Dorsolateral prefrontal cortex (tissue), 122 donors: ENCODE measurements at places on chromosomes 16 and 17.

- DNase-seq: no peak
Measured at GRCh38 chr16:78930561-78930960, 670.0 kb downstream of the MAF start.

GRCh38 chr16:67677712-67678111 lies 11.1 kb downstream of the C16orf86 start:
- no peak for DNase-seq

DNA sequence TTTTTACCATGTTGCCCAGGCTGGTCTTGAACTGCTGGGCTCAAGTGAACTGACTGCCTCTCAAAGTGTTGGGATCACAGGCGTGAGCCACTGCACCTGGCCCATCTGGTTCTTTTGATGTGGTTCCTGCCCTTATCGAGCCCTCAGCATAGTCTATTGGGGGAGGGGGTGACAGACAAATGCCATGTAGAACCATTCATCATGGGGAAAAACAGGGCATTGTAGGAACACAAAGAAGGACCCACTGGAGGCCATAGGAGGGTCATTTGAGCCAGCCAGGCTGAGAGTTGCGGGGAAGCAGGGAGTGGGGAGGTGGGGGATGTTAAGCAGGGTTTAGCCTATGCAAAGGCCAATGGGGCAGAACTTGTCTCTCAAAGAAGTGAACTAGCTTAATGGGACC lies 11.9 kb downstream of the SEC14L5 start:
- DNase-seq: no peak

- peak; percentile 82 for DNase-seq
Measured at GRCh38 chr16:69890114-69890891, 60.8 kb upstream of the CLEC18A start.

DNA sequence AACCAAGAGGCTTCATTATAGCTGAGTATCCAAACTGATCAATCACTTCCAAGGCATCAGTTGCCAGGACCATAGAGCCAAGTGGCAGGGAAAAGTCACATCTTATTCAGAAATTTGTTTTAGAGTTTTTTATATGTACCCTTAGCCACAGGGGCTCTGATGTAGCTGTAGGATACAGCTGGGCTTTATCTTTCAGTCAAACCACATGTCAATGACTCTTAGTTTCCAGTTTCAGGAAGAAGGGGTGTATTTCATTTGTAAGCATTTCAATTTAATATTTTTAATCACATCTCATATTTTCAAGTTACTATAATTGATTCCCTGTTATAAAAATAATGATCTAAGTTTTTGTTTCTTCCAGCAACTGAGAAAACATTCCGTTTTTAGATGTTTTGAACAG lies 2.9 kb upstream of the FLCN start:
- DNase-seq: no peak

DNA sequence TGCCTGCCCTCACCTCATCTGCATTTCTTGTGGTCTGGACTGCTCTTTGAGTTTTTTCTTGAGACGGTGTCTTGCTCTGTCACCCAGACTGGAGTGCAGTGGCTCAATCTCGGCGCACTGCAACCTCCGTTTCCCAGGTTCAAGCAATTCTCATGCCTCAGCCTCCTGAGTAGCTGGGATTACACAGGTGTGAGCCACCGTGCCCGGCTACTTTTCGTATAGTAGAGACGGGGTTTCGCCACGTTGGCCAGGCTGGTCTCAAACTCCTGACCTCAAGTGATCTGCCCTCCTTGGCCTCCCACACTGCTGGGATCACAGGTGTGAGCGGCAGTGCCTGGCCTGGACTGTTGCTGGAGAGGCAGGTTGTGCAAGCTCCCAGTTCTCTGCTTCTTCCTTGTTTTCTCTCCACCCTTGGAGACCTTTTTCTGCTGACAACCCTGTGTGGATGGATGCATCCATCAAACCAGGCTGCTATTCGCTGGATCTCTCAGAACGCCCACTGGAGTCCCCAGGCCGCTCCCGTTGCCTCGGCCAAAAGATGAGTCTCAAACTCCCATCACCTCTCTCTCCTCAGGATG lies 22.7 kb upstream of the DBNDD1 start:
- DNase-seq: no peak

DNA sequence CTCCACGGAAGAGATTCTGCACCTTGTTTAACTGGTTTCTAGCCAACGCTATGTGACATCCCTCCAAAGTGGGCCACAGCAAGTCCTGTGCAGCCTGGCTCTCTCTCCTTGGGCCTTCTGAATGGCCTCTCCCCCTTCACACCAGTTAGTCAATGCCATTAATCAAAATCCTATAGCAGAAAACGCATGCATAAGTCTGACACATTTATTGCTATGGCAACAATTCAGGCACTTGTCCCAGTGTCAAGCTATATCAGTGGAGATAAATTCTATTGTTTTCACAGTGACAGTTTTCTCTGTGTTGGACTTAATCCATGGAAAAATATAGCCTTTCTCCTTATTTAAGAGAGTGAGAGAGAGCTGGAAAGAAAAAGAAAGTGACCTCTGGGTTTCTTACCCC lies 87.2 kb upstream of the TOX3 start:
- no peak for DNase-seq

DNA sequence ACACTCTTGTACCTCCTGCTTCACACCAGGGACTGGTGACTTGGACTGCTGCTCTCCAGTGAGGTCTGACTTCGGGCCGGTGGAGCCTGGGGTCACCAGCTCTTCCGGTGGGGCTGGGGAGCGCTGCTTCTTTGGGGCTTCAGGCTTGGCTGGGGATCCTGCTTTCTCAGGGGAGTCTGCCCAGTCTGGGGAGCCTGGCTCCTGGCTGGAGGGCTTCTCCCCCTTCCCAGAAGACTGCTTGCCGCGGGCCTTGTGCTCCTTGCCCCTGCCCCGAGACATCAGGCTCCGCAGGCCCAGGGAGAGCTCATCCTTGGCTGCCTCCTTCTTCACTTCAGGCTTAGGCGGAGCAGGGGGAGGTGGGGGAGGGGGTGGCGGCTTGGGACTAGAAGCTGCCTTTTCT lies 52.4 kb downstream of the MYO18A start:
- no peak for DNase-seq

DNA sequence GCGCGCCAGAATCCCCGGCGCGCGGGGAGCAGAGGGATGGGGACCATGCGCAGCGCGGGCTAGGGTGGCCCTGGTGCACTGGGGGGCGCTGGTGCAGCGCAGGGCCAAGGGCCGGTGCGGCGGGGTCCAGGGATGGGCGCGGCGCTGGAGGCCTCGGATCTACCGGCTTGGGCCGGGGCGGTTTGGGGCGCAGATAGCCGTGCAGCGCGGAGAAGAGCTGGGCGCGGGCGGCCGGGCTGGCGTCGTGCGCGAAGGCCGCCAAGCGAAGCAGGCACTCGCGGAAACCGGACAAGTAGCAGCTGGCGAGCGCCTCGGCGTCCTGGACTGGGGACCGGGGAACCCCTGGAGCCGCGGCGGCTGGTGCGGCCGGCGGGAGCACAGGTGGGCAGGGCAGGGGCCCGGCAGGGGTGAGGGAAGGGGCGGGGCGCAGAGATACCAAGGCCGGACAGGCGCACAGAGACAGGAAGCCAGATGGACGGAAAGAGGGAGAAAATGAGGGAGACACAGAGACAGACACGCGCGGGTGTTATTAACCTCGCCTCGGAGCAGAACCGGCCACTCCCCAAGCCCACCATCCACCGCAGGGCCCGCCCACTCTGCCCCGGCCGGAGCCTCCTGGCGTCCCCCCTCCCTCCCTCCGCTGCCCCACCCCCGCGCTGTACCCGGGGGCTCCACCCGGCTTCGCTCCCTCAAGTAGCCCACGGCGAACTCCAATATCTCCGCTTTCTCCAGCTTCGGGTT lies 2.1 kb downstream of the HES7 start:
- peak; percentile 72 for DNase-seq

- DNase-seq: no peak
Measured at GRCh38 chr16:49992825-49993224, 32.2 kb upstream of the CNEP1R1 start.

- DNase-seq: no peak
Measured at GRCh38 chr17:76645481-76645880, 1.9 kb upstream of the ST6GALNAC1 start.

DNA sequence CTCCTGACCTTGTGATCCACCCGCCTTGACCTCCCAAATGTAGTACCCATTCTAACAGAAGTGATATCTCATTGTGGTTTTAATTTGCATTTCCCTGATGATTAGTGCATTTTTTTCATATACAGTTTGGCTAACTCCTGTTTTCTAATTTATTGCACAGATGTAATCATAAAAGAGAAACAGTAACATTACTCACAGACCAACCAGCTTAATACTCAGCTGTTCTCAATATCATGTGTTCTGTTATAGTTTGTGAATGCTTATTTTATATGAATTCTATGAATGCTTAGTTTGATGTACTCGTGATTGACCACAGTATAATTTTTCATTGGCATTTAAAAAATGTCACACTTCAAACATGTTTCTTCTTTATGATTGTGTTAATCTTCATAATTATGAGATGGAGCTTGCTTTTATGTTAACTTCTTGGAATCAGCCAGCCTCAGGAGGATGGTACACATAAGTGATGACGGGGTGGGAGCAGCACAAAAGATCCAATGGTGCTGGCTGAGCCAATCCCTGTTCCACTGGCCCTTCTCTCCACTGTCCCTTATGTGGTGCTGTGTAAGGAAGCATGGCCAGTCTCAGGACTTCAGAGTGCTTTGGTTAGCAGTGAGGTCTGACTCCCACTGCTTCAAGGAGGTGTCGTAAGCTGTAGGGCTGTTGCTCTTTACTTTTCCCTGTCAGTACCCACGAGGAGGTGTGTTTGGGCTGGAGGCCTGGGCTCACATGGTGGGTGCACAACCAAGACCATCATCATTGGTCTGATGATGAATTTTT lies 191.0 kb downstream of the SPECC1 start:
- no peak for DNase-seq

DNA sequence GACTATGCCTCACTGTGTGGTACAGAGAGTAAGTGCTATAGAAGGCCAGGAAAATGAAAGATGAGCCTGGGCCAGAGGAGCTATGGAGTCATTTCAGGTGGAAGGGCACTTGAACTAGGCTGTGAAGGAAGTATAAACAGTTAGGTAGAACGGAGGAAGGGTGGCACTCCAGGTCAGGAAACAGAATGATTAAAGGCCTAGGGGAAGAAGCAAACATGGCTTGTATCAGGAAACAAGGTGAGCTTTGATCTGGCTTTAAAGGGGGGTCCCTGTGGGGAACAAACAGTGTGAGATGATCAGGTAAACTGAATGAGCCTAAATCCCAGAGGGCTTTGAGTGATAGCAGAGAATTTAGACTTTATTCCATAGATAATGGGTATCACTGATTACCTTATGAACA lies 16.9 kb downstream of the MAP3K3 start:
- no peak for DNase-seq

GRCh38 chr16:57084996-57085395 lies 7.4 kb upstream of the CPNE2 start:
- no peak for DNase-seq
